ENCODE measurements at places on chromosomes 1 and 21. TPM values are rescaled to one million over a fixed set of nuclear protein-coding genes. Genes with fewer than 3 reads are reported as not detected.

Gene AMPD1
- not detected for total RNA-seq

Gene SLC44A5
- total RNA-seq = 0.79 TPM

Gene CHD5
- 0.23 TPM for total RNA-seq

Gene OR2L2
- total RNA-seq = 0.19 TPM

DNA sequence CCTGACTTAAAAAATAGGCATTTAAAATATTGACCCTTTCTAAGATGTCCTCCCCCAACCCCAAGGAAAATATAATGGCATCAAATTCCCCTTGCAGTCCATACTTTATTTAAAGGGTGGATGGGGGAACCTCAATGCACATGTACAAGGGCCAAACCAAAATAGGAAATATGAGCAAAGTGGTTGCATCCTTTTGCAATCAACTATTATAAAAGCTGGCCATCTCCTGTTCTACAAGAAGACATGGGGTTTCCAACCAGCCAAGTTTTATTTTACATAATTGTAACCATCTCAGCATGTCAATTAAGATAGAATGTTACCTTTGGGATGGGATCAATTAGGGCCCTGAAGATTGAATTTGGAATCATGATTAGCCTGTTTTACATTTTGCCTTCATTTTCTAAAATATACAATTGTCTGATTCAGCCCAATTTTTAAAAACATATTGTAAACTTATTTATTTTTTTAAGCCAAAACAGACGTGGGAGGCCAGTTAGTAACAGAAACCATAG lies 146.7 kb upstream of the NFIA start:
- no peak for DNase-seq

DNA sequence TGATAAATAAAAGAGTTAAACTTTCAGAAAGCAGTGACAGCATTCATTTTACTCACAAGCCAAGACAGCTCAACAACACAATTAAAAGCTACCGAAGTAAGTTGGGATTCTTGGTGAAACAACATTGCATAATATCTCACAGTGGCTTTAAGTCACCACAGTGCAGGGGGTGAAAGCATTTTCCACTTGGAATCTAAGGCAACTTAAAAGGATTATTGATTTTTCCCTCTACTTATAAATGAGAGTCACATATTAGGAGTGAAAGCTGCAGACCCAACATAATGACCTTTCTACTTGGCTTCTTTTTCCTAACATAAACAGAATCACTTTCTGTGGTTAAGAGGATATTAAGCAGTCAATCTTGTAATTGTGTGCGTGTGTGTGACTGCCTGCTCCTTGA lies 536.6 kb upstream of the CXADR start:
- DNase-seq = no peak

DNA sequence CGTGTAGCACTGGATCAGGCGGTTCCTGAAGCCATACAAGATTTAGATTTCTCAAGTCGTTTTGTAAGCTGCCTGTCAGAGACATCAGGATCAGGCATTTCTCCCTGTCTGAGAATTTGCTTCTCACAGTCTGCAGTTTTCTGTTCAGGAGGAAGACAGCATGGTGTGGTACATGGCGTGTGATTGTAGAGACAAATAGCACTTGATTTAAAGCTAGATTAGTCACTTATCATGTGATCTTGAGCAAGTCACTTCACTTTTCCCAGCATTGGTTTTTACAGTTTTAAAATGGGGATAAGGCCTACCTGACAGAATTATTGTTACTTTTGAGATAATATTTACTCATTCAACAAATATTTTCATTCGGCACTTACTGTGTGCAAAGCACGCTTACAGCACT lies 63.3 kb downstream of the AK4 start:
- no peak for DNase-seq

- no peak for DNase-seq
Observed at GRCh38 chr1:229456016-229456415, 22.1 kb upstream of the ACTA1 start.
